ENCODE measurements at places on chromosomes 3 and 15.
A peak's percentile ranks its signal among the peaks of the same experiment; 100 is the strongest.

- no peak for DNase-seq
Measured at GRCh38 chr3:184368116-184368515, 6.6 kb downstream of the POLR2H start.

DNA sequence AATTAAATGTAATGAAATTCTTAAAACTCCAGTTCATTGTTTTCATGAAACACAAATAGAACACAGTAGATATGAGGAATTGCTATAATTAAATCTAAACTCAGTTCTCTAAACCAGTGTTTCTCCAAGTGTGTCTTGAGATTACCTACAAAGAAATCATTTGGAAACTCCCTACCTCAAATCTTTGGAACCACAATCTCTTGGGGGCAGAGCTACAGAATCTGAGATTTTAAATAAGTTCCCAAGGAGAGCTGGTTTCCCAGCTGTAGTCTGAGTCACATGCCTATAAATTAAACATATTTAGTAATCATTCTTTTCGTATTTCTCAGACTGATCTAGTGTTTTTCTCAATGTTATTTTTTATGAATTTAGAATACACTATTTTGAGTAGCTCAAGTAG is 17.0 kb upstream of the ACTC1 start:
- DNase-seq: no peak

DNA sequence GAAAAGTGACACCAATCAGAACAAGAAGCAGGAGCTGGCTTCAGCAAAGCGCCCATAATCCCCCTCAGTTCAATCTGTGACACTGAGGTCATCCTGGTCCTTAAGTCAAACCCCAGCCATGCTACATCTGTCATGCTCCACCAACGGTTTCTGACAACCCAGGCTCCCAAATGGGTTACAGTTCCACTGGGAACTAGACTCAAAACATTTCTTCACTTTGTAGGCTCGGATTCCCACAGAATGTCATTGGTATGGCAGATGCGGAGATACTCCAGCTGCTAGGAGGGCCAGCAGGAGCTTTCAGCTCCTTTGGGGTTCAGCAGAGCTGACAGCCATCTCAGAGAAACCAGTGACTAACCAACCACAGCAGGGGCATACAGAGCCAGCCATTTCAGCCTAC is 48.9 kb downstream of the SUMF1 start:
- no peak for DNase-seq

DNA sequence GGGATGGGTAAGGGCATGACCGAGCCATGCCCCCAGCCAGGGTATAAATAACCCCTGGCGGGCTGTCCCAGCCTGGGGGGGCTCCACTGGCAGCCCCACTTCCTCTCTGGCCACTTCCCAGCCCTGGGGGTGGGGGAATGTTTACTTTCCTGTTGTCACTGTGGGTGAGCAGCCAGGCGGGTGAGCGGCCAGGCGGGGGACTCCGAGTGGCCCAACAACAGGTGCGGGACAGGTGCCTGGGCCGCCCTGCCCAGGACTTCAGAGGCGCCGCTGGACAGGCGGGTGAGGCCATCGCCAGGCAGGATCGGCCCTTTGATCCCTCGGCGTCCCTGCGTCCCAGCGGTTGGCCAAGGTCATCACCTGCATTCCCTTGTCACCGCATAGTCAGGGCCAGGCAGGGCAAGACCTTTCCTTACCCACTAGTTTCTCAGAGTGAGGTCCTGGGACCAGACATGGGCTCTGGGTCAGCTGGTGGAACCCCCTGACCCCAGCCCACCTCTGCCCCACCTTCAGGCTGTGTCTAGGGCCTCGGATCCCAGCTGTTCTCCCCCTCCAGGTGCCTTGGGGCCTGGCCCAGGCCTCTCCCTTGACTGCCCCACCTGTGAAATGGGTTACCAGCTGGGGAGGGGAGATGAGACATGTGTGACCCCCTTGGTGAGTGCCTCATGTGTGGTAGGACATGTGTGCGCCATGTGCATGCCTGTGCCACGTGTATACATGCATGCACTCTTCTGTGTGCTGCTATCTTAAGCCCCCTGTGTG is 16.6 kb downstream of the SEMA3F start:
- no peak for DNase-seq

DNA sequence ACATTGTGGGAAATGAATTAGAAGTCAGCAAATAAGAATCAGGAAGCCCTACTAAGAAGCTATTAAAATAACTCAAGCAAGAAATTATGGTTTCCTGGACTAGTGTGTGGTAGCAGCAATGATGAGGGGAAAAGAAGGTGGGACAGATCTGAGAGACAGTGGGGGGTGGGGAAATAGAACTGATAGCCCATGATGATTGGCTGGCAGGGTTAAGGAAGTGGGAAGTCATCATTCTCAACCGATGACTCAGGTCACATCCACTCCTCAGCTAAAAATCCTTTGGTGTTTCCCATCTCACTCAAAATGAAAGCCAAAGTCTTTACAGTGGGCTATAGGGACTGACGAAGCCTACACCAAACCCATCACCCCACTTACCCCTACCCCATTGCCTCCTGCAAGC is 153.9 kb upstream of the ARHGEF26 start:
- DNase-seq: no peak

DNA sequence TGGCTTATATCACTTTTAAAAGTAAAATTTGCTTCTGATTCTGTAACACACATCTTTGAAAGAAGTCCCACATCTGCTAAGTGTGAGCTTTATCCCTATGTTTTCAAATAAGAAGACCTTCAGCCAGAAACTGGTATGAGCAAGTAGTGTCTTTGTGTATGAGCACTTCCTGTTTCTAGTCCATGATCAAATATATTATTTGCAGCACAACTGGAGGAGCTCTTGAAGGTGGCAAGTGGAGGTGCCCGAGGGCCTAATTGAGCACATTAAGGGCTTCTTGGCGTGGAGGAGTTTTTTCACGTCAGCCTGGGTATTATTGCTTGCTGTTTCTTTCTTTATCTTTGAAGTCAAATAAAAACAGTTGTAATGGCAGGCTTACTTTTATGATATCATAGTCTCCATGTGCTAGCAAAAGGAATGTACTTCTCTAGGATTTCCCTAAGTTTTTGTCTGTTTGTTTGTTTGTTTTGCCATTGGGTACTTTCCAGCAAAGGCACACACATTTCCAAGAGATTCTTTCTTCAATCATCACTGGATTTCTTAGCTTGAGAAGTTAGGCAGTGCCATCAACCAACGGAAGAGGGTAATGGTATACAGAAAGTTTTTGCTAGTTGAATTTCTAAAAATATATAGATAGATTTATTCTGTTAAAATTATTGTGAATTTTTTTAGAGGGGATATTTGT is 68.1 kb downstream of the MEIS2 start:
- no peak for DNase-seq

DNA sequence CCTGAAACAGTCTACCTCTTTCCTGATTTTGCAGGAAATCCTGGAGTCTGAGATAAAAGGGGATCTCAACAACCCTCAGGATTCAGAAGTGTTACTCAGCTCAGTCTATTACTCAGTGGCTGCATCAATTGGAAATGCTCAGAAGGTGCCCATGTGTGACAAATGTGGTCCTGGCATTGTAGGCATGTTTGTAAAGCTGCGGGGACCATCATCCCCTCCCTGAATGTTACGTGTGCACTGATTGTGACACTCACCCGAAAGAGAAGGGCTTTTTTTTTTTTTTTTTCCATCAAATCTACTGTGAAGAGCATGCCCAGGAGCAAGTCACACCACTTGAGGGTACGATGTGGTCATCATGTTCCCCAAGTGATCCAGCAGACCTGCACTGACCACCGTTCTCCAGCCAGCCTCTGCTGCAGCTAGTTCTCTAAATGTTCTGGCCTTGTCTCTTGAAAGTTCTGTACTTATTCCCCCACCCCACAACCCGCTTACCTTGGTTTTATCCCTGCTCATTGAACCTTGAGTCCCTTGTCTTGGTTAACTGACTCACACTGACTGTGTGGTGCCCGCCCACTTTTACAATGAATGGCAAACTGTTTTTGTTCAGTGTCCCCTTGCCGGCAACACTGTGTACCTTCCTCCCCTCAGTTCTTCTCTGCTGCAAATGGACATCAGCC is 19.8 kb downstream of the ST3GAL6 start:
- no peak for DNase-seq

DNA sequence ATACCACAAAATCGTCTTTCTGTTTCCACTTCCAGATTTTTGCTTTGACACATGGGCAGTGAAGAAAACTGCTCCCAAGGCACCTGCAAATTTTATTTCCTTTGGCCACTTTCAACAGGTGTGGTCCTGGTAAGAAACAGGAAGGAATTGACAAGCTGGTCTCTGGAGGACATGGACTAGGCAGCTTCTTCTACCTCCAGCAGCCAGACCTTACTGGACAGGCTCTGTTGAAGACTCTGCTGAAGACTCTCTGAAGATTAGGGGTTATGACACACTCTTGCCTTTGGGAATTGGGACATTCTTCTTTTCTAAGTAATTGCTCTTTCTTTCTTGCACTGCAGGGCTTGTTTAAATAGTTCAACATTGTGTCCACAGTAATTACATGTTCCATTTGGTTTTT is 147.7 kb upstream of the DCBLD2 start:
- DNase-seq: no peak

GRCh38 chr3:143825513-143825912 is 22.8 kb downstream of the SLC9A9 start:
- no peak for DNase-seq

DNA sequence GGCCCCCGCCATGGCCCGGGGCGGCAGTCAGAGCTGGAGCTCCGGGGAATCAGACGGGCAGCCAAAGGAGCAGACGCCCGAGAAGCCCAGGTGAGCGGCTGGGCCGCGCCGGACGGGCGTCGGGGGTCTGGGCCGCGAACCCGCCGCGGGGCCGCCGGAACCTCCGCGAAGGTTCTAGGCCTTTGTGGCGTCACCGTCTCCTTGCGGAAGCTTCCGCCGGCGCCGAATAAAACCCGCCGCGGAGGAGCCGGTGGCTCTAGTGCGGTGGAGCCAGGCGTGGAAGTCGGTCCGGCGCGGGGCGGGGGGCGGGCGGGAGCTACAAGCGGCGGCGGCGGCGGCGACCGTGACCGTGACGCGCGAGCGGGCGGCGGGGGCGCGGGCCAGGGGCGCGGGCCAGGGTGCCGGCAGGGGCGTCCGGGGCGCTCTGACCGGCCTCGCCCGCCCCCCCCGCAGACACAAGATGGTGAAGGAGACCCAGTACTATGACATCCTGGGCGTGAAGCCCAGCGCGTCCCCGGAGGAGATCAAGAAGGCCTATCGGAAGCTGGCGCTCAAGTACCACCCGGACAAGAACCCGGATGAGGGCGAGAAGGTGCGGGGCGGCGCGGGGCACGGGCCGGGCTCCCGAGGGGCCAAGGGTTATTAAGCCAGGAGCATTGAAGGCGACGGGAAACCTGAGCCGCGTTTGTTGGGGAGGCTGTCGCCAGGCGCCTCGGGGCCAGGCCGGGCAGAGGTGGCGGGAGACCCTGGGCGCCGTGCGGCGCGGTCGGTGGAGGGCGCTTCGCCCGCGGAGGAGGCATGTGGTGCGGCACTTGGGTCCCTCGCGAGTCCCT is at the start of gene DNAJA4:
Gene DNAJA4 (plus strand): TSS at position 259 of the 833 bp plus-strand sequence. CDS start 202 bp downstream, at position 461.
- DNase-seq: peak; percentile 63

GRCh38 chr3:41080141-41080540 is 119.2 kb upstream of the CTNNB1 start:
- DNase-seq: no peak

GRCh38 chr15:77094397-77095030 is 23.6 kb upstream of the TSPAN3 start:
- DNase-seq: peak; percentile 38

DNA sequence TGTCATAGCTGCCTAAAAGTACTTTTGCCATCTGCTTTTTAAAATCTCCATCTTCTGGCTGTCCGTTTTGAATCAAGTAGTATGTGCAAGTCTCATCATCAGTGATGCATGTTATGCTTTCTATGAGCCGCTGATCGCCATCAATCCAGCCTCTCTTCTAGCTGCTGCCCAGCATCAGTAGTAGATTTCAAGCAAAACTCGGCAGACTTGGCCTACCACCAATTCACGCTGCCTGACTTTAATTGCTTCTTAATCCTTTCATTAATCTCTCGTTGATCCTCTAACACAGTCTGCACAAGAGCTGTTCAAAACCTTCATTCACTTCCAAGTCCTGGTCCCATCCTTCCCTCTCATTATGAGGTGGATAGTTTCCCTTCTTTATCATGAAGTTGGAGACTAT is 104.9 kb downstream of the NSUN3 start:
- DNase-seq: no peak

DNA sequence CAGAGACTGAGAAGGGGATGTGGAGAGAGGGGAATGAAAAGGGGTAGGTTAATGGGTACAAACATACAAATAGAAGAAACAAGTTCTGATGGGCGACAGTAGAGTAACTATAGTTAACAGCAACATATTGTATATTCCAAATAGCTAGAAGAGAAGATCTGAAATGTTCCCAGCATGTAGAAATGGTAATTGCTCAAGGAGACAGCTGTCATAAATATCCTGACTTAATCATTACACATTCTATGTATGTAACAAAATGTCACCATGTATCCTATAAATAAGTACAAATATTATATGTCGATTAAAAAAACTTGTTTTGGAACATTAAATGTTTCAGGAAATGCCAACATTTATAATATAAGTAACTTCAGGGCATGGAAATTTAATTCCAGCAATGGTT is 23.3 kb downstream of the FMN1 start:
- no peak for DNase-seq

GRCh38 chr3:31790193-31791089 is 190.6 kb downstream of the OSBPL10 start:
- DNase-seq: no peak

- DNase-seq: peak; percentile 49
Measured at GRCh38 chr15:82936966-82937711, 15.4 kb downstream of the HOMER2 start.

GRCh38 chr3:70400194-70400593 is 87.8 kb upstream of the MDFIC2 start:
- no peak for DNase-seq

All from adrenal gland (tissue), 19 donors.